ENCODE measurements at places on chromosomes 13 and 19. TPM values are rescaled to one million over a fixed set of nuclear protein-coding genes. Genes with fewer than 3 reads are reported as not detected.

Gene IGFL2
- total RNA-seq, result not detected

Gene RNF17
- total RNA-seq, result not detected

Gene TTYH1
- 1.6 TPM for total RNA-seq

DNA sequence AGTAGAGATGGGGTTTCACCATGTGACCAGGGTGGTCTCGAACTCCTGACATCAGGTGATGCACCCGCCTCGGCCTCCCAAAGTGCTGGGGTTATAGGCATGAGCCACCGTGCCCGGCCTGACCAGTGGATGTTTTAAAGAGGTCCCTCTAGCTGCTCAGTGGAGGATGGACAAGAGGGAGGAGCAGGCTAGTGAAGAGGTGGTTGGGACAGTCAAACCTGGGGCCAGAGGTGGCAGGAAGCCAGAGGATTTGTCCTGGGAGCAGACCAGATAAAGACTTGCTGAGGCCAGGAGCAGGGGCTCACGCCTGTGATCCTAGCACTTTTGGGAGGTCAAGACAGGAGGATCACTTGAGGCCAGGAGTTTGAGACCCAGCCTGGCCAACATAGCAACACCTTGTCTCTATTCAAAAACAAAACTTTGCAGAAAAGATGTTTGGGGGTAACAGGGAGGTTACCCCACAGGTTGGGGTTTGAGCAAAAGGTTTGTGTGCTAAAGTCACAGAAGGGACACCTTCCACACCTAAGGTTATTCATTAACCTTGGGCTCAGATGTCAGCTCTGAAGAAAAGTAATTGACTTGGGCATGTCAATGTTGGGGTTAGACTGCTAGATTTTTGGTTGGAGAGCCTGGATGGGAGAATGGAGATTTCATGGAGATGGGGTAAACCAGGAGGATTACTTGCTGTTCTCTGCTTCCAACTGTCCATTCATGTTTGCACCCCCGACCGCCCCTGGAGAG lies 9.0 kb downstream of the BCAM start:
- DNase-seq, result no peak

GRCh38 chr13:21232599-21232998 lies 56.1 kb downstream of the MRPL57 start:
- no peak for DNase-seq

DNA sequence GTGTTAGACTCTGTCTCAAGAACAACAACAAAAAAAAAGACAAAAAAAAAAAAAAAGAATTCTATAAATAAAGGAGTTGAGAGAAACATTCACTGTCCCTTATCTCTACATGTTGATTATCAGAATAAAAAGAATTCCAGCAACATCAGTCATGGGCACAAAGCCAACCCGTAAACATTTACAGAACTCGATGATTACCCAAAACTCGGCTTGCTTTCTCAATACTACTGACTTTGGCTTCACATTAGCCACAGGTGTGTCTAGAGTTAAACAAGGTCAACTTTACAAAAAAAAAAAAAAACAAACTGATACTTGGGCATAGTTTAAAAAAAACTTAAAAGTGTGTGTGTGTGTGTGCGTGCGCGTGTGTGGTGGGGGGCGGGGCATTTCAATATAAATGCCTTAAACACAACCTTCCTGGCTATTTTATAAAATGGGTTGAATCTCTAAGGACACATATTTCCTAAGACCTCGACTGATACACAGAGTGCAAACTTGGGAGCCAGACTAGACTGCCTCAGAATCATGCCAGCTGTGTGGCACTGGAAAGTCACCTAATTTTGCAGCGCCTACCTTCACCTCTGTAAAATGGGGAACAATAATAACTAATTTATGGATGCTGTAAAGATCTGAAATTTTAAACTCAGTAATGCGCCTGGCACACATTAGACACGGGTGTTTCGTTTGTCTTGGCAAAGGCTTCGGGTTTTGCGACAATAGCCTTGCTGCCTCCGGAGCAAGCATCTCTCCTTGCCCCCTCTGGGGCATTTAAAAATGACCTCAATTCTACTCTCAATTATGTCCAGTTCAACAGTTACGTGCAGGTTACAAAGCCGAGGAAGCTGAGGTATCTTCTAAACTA lies 922 bp downstream of the EBPL start:
- peak; percentile 12 for DNase-seq

DNA sequence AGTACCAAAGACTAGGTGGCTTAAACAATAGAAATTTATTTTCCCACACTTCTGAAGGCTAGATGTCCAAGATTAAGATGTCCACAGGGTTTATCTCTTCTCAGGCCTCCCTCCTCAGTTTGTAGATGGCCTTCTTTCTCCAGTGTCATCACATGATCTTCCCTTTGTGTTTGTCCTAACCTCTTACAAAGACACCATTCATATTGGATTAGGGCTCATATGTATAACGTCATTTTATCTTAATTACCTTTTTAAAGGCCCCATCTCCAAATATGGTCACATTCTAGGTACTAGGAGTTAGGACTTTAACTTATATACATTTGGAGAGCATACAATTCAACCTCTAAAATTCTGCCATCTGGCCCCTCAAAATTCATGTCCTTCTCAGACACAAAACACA lies 34.3 kb downstream of the N4BP2L2 start:
- DNase-seq, result no peak

GRCh38 chr19:56142087-56142787 lies 1.1 kb downstream of the ZNF444 start:
- peak; percentile 84 for DNase-seq

DNA sequence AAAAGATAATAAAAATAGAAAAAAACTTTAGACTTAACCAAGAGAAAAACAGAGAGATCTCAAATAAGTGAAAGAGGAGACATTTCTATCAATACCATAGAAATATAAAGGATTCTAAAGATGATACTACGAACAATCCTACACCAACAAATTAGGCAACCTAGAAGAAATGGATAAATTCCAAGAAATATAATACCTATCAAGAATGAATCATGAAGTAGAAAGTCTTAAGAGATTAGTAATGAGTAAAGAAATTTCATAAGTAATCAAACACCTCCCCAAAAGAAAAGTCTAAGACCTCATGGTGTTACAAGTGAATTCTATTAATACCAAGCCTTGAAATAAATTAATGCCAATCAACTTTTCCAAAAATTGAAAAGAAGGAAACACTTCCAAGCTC lies 1584.5 kb upstream of the MIR17HG start:
- no peak for DNase-seq

DNA sequence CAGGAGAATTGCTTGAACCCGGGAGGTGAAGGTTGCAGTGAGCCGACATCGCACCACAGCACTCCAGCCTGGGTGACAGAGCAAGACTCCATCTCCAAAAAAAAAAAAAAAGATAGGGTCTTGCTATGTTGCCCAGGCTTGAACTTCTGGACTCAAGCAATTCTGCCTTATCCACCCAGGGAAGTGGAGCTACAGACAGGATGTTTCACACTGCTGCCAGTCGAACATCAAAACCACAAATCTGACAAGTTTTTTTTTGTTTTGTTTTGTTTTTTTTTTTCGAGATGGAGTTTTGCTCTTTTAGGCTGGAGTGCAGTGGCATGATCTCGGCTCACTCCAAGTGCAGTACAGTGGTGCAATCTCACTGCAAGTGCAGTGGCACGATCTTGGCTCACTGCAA lies 10.8 kb downstream of the XPO4 start:
- DNase-seq, result no peak

DNA sequence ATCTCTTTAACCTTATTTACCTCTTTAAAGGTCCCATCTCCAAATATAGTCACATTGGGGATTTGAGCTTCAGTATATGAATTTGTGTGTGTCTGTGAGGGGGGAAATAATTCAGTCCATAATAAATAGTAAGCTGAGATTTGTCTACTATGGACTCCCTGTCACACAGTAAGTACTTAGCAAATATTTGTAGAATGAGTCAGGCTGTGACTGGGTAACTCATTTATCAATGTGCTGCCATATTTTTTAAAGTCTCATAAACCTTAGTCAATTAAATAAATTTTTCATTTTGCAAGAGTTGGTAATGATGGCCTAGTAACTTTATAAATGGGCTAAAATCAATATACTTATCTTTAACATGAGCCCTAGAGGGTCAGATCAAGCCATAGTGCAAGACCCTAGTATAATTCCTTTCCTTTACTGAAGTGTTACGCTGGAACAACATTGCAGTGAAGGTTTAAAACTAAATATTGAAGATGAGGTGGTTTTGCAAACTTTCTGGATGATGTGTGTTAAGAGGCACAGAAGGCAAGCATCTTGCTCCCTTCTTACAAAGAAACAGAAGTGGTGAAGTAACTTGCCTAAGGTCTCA lies 305.1 kb downstream of the KCNRG start:
- peak; percentile 87 for DNase-seq

DNA sequence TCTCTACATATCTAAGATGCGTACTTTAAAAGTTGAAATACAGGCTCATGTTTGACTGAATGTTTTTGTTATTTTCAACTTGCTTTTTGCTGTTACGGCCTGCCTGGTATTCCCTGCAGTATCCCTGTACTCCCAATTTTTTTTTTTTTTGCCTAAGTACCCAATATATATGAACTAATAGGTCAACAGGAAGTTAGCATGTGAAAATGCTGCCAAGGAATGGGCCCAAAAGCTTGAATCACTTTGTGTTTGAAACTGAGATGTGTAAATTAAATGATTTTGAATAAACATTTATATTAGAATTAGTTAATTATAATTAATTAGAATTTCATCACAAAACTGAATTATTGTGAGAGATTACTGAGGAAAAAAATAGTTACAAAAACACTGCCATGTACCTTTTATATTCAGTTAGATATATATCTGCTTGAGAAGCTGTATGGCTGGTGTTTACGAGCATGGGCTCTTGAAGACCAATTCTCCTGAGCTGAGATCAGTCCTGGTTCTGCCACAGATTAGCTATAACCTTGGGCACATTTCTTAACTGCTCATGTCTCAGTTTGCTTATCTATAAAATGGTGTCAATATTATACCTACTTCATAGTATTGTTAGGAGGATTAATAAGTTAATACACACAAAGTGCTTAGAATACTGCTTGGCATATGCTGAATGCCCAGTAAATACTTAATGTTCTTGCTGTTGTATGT lies 16.0 kb downstream of the TDRD3 start:
- DNase-seq, result no peak

Measured in PC-9 (cell line).